Keratinocyte (primary cell): ENCODE measurements at places on chromosomes 3 and 15. TPM values are rescaled to one million over a fixed set of nuclear protein-coding genes. Genes with fewer than 3 reads are reported as not detected.

The JAGN1 gene
- 45.1 to 61.1 TPM (median 48.0 TPM) in 3 replicates for polyA plus RNA-seq

The SOX14 gene
- not detected in 3 replicates for polyA plus RNA-seq

The LMAN1L gene
- polyA plus RNA-seq = not detected in 3 replicates

The PLD1 gene
- polyA plus RNA-seq = 8.1 to 18.1 TPM (median 14.7 TPM) in 3 replicates

The RPS17 gene
- 3,935 to 4,320 TPM (median 3,980 TPM) in 3 replicates for polyA plus RNA-seq

- DNase-seq = no peak
Measured at GRCh38 chr3:81436182-81436581, 325.3 kb downstream of the GBE1 start.

DNA sequence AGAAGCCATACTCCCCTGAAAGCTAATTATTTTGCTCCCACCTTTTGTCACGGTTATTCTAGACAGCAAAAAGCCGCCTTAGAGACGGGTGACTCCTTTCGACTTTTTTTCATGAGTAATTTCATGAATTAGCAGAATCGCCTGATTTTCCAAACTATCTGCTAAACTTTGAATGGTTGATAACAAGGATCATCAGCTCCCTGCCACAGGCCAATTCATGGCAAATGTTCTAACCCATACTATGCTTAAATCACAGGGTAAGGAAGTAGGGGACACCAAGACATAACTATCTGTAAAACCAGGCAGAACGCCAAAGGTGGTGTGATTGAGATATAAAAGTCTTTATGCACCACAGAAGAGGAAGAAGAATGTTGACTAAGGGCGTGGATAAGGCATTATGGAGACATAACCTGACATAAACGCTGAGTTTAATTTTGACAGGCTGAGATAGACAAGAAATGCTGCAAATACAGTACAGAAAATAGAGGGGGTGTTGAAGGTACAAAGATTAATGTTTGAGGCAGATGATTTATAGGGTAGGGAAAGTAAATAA lies 891 bp upstream of the DMXL2 start:
- no peak for DNase-seq

DNA sequence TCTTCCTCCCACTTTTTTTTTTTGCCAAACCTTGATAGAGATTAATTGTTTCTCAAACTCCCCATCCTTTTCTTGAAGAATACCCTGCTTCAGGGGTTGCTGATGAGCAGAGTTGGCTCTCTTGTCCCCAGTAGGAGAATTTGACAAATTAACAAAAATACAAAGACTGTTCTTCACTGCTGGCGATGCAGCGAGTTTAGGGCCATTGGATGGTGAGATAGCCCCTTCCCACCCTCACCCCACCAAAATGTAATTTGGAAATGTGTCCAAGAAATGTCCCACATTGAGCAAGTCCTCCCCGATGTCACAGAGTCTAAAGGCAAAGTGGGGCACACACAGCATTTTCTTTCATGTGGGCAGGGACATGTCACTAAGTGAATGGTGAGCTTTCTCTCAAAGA lies 136.0 kb upstream of the RARB start:
- no peak for DNase-seq
